ENCODE measurements at places on chromosomes 2 and 18.

DNA sequence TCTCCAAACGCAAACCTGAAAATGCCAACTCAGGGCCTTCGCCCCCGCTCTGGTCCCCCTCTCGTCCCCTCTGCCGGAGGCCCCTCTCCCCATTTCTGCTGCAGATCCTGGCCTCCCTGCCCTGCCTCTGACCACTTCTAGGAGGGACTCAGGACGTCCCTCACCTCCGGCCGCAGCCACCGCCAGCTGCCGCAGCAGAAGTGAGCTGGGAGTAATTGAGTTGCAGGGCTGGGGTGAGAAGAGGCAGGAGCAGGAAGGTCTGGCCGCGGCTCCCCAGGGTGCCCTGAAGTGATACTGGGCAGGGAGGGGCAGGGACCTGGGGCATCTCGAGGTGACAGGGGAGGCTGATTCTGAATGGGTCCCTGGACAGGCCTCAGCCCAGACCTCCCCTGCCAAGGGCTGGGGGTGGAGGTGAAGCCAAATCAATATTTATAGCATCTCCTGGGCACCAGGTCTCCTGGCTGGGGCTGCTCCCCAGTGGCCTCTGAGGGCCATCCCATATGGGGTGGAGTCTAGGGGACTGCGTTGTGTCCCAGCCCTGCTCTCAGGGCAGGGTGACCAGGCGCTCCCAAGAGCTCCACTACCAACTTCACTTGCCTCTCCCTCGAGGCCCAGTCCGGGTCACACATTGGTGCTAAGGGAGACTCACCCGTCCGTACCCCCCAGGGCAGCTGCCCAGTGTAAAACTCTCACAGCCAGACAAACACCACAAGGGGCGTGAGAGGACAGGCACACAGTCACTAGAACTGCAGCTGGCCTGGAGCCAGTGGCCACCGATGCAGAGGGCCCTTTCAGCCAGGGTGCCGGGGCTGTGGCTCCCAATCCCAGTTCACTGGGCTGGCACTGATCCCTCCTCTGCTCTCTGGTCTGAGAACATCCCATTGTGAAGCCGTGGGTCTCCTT lies 33.0 kb downstream of the KCNIP3 start:
- no peak for DNase-seq

- DNase-seq: no peak
Measured at GRCh38 chr2:128632501-128632800, 313.8 kb upstream of the HS6ST1 start.

DNA sequence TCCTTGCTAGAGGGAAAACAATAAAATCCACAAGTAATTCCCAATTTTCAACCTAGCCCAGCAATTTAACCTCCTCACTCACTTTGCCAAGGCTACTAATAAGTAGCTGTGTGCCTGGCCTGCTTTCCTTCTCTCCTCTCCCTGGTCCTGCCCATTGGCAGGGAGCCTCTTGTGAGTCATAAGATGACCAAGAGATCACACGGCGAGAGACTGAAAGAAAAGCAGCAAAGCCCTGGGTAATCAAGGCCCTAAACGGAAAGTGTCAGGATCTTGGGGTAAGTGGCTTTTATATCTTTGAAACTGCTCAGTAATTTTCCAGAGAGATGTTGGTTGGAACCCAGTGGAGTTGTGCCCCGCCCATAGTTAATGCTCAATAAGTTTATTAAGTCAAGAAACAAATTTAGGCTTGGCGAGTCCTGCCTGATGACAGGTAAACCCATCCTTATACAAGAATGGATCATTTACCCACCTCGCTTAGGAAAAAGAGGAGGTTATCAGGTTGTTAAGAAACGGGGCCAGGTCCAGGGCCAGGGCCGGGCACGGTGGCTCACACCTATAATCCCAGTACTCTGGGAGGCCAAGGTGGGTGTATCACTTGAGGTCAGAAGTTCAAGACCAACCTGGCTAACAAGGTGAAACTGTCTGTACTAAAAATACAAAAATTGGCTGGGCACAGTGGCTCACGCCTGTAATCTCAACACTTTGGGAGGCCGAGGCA lies 10.0 kb upstream of the ADAM17 start:
- no peak for DNase-seq

- no peak for DNase-seq
Measured at GRCh38 chr2:41101281-41101680, 649.4 kb upstream of the SLC8A1 start.

- no peak for DNase-seq
Measured at GRCh38 chr18:61350578-61350977, 17.3 kb downstream of the CDH20 start.

- peak; percentile 1 for DNase-seq
Measured at GRCh38 chr2:86453836-86454235, 12.7 kb downstream of the KDM3A start.

DNA sequence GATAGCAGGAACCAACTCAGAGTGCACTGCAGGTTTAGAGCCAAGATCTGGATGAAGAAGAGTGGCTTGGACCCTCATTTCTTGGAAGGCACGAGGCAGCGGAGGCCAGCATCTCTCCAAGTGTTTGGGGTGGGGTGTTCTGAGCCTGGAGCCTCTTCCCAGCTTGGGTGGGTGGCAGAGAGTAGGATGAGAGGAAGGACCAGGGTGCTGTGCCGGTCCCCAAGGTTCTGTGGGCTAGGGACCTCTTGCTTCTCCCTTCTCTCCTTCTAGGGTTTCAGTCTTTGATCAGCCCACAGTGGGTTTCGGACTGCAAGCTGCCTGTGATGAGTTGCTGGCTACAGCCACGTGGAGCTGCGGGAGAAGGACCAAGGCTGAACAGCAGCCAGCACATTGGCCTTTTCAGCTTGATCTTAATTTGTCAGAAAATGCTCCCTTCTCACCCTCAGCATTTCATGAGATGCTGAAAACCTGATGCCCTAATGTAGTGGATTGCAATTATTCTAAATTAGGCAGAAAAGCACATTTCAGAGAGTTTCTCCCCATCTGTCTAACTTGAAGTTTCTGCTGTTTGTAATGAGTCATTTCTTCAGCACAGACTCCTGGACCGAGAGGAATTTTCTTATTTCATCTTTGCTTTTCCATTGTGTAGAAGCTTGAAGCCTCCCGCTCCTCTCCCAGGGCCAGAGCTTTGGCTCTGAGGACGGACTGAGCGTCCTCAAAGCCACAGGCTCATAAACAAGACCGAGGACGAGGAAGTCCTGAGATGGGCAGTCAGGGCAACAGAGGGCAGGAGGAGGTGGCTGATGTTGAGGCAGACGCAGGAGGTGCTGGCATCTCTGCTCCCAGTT lies 99.1 kb upstream of the HDAC4 start:
- no peak for DNase-seq

DNA sequence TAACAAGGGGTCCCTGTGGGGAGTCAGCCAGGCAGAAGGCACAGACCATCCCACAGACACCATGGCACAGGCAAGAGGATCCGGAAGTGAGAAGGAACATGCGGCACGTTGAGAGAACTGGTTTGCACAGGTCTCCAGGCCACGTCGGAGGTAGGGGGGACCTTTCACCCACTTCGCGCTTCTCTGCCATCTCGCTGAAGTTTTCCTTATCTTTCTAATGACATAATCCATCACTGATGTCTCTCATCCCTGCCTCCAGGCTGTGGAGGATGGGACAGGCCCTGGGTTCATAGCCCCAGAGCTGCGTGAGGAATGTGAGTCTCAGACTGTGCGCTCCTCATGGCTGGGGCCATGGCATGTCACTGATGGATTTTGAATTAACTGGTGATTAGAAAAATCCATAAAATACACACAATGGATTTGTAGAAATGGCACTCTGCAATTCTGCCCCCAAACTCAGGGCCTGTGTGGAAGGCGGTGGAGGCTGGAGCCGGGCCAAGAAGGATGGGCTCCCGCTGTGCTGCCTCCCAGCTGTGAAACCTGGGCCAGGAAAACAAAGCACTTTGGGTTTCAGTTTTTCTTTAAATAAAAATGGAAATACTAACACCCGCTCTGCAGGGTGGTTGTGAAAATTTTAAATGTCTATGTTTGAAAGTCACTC lies 113.3 kb upstream of the ALKAL2 start:
- no peak for DNase-seq

GRCh38 chr2:112474844-112475486 lies 7.0 kb upstream of the TTL start:
- no peak for DNase-seq

GRCh38 chr2:233414273-233414654 lies 60.0 kb downstream of the DGKD start:
- DNase-seq: no peak

DNA sequence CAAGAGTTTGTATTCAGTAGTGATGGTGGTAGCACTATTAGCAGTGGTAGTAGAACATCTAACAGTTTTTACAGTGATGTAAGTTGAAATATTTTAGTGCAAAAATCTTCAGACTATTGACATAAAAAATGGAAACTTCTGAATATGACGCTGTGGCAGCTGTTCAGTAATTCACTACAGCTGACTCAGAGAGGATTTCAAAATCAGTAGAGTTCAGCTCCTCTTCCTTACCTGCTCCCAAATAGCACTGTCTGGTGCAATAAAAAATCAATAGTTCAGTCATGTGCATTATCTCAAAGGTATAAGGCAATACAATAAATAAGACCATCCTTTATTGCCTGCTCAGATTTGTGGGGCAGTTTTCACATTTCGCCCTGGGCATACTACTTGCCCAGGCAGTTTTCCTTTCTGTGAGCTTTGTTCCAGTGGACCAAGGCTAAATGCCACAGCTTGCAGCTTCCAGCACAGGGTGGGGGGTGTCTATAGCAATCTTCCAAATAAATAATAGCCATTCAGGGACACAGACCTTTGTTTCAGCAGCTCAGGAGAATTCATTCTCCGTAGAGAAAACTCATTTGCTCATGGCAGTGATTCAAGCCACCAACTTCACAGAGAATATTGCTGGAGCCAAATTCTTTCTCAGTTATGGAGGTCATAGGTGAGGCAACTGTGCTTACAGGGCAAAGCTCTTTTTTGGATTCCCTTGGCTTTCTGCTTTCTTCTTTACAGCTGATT lies 33.9 kb upstream of the GORASP2 start:
- no peak for DNase-seq

DNA sequence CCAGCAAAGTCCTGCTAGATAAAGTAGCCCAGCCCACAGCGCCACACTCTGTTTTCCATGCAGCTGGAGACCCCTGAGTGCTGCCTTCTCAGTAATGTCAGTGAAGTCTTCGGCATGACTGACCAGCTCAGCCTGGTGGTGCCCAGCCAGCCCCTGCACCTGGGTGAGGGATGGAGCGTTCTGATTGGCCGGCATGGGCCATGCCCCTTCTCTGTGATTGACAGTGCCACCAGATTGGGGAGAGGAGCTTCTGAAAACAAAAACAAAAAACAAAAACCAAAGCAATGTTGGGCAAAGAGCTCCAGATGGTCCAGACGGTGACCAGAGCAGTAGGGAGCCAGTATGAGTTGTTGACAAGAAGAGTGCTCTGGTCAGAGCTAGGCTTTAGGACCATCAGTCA lies 122.6 kb downstream of the DYSF start:
- no peak for DNase-seq

DNA sequence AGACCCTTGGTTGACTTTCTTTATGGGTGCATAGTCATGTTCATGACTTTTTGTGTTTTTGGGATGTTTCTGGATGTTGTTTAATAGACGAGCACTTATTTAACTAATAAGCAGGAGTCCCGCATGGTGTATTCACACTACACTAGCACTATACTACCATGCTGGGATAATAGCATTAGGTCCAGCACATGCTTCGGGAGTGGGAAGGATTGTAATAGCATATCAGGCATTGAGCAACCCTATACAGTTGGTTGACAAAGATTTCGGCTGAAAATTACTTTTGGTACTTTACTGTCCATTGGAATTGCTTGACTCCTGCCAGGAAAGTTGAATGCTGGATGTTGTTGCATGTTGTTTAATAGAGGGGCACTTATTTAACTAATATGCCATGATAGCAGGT lies 2.8 kb downstream of the SH3RF3 start:
- no peak for DNase-seq

DNA sequence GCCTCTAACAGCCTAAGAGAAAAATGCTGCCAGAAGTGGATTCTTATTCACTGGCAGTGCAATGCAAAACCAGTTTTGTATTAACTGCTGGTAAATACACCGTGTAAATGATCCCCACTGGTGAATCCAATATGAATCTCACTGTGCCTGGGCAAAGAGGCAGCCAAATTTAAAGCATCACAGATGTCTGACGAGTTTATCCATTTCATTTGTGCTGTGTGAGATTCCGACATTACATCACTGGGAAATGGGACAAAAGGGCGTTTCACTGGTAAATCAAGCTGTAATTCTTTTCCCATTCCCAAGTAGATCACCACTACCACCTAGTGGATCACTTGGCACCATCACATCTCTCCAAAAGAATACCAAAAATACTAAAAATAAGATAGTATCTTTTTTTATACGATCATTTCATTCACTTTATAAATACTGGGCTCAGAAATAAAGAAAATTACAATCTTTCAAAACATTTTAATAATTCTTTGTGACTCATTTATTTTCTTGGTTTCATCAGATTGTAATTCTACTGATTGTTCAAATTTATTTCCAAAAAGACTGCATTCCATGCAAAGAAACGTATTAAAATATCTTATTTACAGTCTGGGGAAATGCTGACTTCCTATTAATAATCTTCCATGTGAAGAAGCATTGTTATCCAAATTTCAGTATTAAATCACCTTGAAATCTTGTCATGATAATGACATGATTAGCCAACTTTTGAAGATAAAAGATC lies 125.6 kb downstream of the GRB14 start:
- DNase-seq: peak; percentile 13

GRCh38 chr2:239609162-239609561 lies 208.3 kb upstream of the HDAC4 start:
- no peak for DNase-seq

- no peak for DNase-seq
Measured at GRCh38 chr2:240987588-240987987, 10.8 kb upstream of the SNED1 start.

GRCh38 chr18:31651369-31651768 lies 33.0 kb downstream of the B4GALT6 start:
- no peak for DNase-seq

GRCh38 chr2:36616947-36617346 lies 19.0 kb upstream of the FEZ2 start:
- DNase-seq: no peak

GRCh38 chr18:37254236-37254754 lies 311.3 kb downstream of the CELF4 start:
- no peak for DNase-seq

DNA sequence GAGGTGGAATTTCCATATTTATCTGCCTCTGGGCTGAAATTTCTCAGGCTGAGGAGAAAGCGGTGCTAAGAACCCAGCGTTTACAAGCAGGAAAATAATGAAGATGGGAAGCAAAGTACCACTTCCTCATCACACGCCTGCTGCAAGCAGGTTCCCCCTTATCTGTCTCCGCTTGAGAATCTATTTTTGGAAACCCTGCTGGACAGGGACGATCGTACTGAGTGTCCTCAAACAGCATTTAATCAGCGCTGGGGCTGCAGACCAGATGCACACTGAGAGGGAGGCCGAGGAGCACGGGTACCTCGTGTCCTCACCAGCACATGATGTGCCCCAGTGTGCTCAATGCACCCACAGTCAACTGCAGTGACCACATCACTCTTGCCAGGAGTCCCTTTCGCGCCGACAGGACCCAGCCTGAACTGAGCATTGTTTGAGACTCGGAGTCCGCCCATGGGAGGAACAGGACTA lies 160.4 kb downstream of the HDAC4 start:
- no peak for DNase-seq

DNA sequence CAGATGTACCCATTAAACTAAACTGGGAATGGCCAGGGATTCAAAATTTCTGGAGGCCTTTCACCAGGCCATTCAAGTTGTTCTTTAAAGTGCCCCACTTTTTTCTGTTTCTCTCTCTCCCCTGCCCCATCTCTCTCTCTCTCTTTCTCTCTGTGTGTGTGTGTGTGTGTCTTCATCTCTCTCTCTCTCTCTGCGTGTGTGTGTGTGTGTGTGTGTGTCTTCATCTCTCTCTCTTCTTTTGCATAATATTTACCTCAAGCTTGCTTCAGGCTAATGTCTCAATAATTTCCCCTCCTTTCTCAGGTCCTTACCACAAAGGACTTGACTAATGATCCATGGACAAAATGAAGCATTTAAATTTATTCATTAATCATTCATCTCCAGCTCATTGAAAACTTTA lies 164.2 kb upstream of the KLHL14 start:
- DNase-seq: no peak
